Cardiac muscle cell (in vitro differentiated cells and primary cell): ENCODE measurements at places on chromosomes 3 and 15. TPM values are rescaled to one million over a fixed set of nuclear protein-coding genes. Genes with fewer than 3 reads are reported as not detected.

- H3K4me3 ChIP-seq, result no peak overlapping the region
- H3K36me3 ChIP-seq, result no peaks in the 10 kb centered on the region
- DNase-seq, result no peak
- no peak overlapping the region for H3K27ac ChIP-seq
- H3K27me3 ChIP-seq, result peaks cover 12% of the 10 kb centered on the region
Measured at GRCh38 chr3:143123353-143123984, 3.9 kb downstream of the CHST2 start.

Gene CD276
- 119 and 172 TPM in 2 replicates for total RNA-seq

DNA sequence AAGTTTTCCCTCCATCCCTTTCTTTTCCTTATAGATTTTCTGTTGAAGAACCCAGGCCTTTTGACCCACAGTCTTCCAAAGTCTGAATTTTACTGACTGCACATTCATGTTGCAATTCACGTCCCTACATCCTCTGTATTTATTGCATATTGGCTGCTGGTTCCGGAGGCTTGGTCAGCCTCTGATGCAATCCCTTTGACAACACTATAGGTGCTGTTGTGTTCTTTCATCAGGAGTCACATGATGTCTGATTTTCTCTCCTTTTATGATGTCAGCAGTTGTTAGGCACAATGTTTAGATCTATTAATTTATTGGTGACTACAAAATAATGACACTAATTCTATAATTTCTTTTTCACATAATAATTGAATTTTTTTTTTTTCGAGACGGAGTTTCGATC is 8.7 kb downstream of the CYP1A1 start:
- H3K27me3 ChIP-seq, result no peaks in the 10 kb centered on the region
- DNase-seq, result no peak
- H3K4me3 ChIP-seq, result no peak overlapping the region
- no peaks in the 10 kb centered on the region for H3K36me3 ChIP-seq
- H3K4me1 ChIP-seq, result no peaks in the 10 kb centered on the region

Gene TTLL13
- total RNA-seq, result 0.21 TPM in 2 replicates

GRCh38 chr3:77889616-77890015 is 849.7 kb downstream of the ROBO2 start:
- H3K4me3 ChIP-seq, result no peak overlapping the region
- H3K27me3 ChIP-seq, result no peaks in the 10 kb centered on the region
- H3K27ac ChIP-seq, result no peak overlapping the region
- H3K36me3 ChIP-seq, result no peaks in the 10 kb centered on the region
- DNase-seq, result no peak

Gene TMEM108
- total RNA-seq, result 0.49 and 1.6 TPM in 2 replicates

DNA sequence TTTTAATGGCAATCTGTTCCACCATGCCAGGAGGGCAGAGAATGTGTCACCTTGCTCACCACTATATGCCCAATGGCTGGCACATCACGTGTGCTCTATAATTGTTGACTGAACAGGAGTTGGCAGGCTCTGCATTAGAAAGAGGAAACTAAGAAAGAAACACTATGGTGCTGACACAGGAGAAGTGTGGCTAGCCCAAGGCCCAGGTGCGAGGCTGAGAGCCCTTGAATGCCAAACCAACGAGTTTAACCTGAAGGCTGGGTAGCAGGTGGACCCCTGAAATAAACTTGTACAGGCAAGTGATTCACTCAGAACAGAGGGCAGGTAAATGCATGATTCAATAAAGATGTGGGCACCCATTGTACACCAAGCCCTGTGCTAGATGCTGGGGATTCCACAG is 2.4 kb downstream of the CHCHD4 start:
- H3K36me3 ChIP-seq, result no peaks in the 10 kb centered on the region
- no peak overlapping the region for H3K4me3 ChIP-seq
- H3K27ac ChIP-seq, result no peak overlapping the region
- H3K4me1 ChIP-seq, result peaks cover 6% of the 10 kb centered on the region
- no peaks in the 10 kb centered on the region for H3K27me3 ChIP-seq

Gene SH2D7
- total RNA-seq, result not detected in 2 replicates

DNA sequence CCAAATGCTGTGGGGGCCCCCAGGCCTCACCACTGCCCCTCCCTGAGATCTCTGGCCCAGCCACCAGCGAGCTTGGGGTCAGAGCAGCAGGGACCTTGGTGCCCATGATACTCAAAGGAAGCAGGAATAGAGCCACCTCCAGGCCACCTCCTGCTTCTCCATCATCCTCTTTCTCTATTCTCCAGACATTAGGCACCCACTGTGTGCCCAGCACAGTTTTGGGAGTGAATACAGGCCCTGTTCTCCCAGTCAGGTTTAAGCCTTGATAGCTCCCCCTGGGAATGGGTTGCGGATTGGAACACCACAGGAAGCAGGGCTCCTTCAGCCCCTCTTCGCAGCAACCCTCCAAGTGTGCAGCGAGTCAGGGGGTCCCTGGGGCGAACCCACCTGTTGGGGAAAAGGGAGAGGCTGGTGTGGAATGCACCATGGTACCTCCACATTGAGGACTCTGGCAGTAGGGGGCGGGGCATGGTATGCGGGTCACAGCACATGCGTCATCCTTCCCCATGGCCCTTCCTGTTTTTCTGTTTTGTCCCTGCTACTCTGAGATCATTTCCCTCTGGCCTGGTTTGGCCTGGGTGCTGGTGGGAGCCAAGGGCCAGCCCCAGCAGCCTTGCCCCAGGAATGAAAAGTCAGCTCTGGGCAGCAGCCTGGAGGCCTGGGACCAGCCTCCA is 14.2 kb upstream of the SEMA3B start:
- no peaks in the 10 kb centered on the region for H3K4me1 ChIP-seq
- peaks cover 30% of the 10 kb centered on the region for H3K36me3 ChIP-seq
- no peak overlapping the region for H3K4me3 ChIP-seq
- no peak overlapping the region for H3K27ac ChIP-seq
- no peaks in the 10 kb centered on the region for H3K27me3 ChIP-seq

- no peaks in the 10 kb centered on the region for H3K27me3 ChIP-seq
- peaks cover 6% of the 10 kb centered on the region for H3K4me1 ChIP-seq
- no peaks in the 10 kb centered on the region for H3K36me3 ChIP-seq
Measured at GRCh38 chr15:43225201-43225949, 4.6 kb upstream of the EPB42 start.

Gene LMAN1L
- total RNA-seq, result not detected in 2 replicates

Gene ZNF860
- total RNA-seq, result not detected in 2 replicates

DNA sequence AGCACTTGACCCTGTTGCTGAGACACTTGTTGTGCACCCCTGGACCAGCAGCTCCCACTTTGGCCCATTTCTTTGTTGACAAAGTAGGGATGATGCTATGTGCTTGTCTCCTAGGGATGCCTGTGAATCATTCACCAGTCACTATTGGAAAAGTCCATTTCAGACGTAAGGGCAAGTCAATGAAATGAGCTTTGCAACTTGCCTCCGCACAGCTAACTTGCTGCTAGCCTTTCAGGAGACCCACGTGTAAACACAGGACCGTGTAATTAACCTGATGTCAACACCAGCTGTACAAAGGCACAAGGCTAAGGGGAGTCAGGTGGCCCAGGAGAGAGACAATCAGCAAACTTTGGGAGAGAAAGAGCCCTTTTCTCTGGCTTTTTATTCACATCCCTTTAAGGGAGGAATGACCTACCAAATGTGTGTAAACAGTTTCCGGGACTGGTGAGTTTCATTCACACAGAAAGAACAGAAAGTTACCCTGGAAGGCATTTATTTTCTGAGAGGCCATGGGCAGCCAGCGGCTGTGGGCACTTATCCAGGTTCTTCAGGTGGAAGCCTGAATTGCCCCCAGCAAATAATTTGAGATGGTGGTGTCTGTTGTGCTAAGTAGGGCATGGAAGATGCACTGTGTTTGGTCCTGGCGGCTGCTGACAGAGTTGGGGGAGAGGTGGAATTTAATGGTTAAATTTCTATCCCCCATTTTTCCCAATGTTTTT is 54.0 kb downstream of the TIPARP start:
- H3K27ac ChIP-seq, result no peak overlapping the region
- H3K27me3 ChIP-seq, result no peaks in the 10 kb centered on the region

Gene PRR20G
- total RNA-seq, result not detected in 2 replicates

DNA sequence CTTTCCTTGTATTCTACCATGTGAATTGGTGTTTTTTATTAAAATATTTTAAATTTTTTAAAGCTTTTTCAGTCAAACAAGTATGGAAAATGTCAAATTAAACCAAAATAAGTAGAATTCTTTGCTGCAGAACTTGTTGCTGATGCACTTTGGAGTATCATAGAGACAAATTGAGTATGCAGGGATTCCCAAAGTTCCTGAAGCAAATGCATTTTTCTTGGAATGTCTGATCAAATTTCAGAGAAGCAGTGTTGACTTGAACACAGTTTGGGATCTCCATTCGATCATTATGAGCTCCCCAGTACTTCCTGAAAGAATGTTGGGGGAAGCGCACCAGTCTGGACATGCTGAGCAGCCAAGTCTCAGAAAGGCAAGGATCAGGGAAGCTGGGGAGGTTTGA is 517.8 kb upstream of the CFAP20DC start:
- H3K27ac ChIP-seq, result no peak overlapping the region
- H3K36me3 ChIP-seq, result no peaks in the 10 kb centered on the region
- H3K4me1 ChIP-seq, result peaks cover 5% of the 10 kb centered on the region
- no peak overlapping the region for H3K4me3 ChIP-seq
- no peaks in the 10 kb centered on the region for H3K27me3 ChIP-seq

DNA sequence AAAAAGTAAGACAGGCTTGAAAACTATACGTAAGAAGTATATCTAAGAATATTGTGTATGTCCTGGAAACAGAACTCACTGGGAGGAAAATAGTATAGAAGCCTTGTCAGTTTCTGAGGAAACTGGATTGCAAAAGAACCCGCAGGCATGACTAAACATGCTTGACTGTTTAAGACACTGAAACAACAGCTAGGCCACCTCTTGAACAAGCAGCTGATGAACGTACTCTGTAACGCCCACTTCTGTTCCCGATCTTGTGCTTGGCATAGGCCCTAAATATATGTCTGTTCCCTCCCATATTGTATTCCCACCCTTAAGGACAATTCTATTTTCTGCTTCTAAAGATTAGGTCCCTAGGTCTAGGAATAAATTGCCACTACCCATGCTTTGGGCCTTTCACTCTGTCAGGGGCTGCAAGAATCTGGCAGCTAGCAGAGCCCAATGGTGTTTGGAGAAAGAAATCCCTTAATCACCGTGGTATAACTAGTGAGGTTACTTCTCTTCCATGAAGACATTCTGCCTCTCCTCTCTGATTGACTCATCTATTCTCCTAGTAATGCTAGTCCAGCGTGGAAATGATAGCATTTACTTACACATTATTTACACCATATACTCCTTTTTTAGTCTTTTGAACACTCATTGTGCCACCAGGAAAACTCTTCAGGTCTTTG is 46.2 kb downstream of the CD200 start:
- no peaks in the 10 kb centered on the region for H3K27me3 ChIP-seq
- H3K4me1 ChIP-seq, result no peaks in the 10 kb centered on the region
- no peak overlapping the region for H3K4me3 ChIP-seq
- no peak overlapping the region for H3K27ac ChIP-seq

DNA sequence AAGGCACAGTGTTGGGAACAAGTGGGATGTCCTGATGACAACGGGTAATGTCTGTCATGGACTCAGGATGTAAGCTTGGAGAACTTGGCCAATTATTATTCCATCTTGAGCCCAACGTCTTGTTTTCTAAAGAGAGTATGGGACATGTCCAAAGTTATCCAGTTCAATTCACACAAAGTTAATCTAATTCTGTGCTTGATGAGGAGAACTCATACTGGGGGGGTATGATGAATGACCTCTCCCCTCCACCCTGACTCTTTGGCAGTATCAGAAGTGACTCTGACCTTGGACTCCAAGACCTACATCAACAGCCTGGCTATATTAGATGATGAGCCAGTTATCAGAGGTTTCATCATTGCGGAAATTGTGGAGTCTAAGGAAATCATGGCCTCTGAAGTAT is 36.3 kb downstream of the TGM4 start:
- H3K4me3 ChIP-seq, result no peak overlapping the region
- H3K36me3 ChIP-seq, result no peaks in the 10 kb centered on the region
- H3K4me1 ChIP-seq, result no peaks in the 10 kb centered on the region
- H3K27me3 ChIP-seq, result no peaks in the 10 kb centered on the region
- H3K27ac ChIP-seq, result no peak overlapping the region
